ENCODE measurements at places on chromosomes 1 and 21.

- DNase-seq, result no peak
Observed at GRCh38 chr1:5734996-5735395, 257.2 kb downstream of the NPHP4 start.

DNA sequence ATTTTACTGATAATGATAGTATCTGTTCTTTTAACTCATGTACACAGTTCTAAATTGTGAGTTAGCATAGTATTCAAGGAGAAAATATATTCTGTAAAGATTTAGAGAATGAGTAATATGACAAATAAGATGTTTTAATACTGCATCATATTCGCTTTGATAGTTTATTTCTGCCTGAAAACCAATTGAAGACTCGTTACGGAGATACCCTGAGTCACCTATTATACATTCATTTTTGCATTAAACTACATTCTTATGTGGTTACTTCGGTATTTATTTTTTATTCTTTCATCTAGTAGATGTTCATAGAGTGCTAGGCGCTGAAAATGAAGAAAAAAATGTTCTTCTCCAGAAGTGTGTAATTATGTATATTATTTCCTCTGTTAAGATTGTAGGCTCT is 5.3 kb downstream of the UHMK1 start:
- DNase-seq, result no peak

GRCh38 chr1:31621498-31621820 is 4.0 kb downstream of the HCRTR1 start:
- no peak for DNase-seq

GRCh38 chr1:55747408-55747841 is 532.3 kb upstream of the USP24 start:
- no peak for DNase-seq

- DNase-seq, result no peak
Observed at GRCh38 chr1:216081445-216081844, 341.8 kb downstream of the USH2A start.

DNA sequence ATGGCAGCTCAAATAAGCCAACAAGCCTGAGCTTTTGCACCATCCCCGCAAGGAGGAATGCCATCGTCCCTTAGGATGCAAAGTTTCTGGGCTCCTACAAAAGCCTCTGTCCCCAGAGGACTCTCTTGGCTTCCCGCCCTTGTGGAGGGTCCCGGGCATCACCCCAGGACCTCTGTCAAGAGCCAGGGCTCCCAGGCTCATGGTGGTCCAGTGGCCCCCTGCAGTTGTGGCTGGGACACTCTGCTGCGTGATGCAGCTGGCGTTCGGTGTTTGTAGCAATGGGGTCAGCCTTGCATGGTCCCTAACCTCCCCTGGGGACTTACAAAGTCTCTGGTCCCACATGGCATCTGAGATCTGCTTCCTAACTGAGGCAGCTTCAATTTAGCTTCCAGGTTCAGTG is 104.7 kb downstream of the RIPK4 start:
- no peak for DNase-seq

GRCh38 chr1:33065301-33065700 is 15.7 kb upstream of the AZIN2 start:
- no peak for DNase-seq

DNA sequence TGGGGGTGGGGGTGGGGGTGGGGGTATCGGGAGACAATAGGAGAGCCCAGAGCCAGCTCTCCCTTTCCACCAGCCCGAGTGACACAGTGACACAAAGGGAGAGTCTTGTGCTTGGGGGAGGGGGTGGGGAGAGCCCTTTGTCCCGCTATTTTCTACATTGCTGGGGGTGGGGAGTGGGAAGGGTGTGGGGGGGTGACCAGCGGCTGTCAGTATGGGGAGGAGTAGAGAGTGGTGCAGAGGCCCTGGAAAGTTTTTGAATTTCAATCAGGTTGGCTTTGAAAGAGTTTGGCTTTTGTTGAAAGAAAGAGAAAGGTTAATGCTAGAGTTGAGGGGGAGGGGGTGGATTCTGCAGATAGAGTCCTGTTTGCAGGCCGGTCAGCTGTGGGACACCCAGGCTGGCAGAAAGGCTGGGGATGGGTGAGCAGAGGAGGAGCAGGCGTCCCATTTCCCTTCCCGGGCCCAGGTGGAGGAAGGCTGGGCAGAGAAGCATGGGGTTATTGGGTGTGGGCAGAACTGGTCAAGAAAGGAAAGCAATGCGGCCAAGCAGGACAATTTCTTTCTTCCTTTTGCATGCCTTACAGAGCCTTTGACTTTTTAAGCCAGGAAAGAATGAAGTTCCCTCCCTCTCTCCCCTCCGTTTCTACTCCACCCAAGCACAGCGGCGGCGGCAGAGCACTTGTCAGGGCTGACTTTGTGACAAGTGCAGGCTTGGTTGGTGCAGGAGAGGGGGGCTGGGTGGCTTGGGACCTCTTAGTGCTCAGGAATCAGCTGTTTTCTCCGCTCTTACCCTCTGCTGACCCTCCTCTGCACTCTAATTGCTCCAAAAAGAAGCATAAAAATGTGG is 96.2 kb downstream of the RNF220 start:
- DNase-seq, result no peak

GRCh38 chr1:118136187-118136941 is 48.7 kb downstream of the SPAG17 start:
- no peak for DNase-seq

- DNase-seq, result no peak
Observed at GRCh38 chr1:217891966-217892365, 260.8 kb downstream of the SPATA17 start.

- no peak for DNase-seq
Observed at GRCh38 chr1:192549937-192550336, 25.6 kb upstream of the RGS1 start.

- DNase-seq, result no peak
Observed at GRCh38 chr1:68225781-68226180, 6.5 kb downstream of the WLS start.

GRCh38 chr21:41367945-41368734 is 6.3 kb downstream of the MX2 start:
- DNase-seq, result no peak

Measured in liver (tissue), 10 donors.